Central memory CD8-positive, alpha-beta T cell (primary cell): ENCODE measurements at places on chromosomes 7 and 10.

DNA sequence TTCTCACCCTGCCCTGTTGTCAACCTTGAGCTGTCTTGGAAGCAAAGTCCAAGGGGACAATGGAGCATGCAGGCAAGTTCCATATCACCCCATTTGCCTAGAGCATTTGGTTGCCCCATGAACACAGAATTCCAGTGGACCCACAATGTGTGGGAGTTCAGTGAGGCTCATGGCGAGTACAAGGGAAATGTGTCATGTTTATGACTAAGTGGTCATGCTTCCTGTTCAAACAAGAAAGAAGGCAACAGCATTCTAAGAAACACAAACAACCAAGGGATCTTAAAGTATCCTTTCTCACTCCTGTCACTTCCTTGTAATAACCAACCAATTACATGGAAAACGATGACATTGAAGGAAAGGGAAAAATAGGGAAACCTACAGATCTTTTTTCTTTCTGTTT, 513.0 kb downstream of the INHBA start:
- no peak for DNase-seq

- no peak for DNase-seq
Observed at GRCh38 chr7:78066599-78066998, 268.0 kb downstream of the PHTF2 start.

DNA sequence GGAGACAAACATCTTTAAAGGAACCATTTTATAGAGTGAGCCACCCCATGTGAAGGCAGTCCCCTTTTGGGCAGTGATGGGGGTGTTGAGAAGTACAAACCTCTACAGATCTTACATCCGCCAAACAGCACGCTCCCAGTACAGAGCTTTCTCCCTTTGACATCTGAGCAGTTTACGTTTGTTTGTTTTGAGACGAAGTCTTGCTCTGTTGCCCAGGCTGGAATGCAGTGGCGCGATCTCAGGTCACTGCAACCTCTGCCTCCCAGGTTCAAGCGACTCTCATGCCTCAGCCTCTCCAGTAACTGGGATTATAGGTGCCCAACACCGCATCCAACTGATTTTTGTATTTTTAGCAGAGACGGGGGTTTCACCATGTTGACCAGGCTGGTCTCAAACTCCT, 128.9 kb downstream of the CCDC3 start:
- DNase-seq = no peak

- DNase-seq = no peak
Observed at GRCh38 chr7:114832906-114833595, 88.8 kb upstream of the MDFIC start.

DNA sequence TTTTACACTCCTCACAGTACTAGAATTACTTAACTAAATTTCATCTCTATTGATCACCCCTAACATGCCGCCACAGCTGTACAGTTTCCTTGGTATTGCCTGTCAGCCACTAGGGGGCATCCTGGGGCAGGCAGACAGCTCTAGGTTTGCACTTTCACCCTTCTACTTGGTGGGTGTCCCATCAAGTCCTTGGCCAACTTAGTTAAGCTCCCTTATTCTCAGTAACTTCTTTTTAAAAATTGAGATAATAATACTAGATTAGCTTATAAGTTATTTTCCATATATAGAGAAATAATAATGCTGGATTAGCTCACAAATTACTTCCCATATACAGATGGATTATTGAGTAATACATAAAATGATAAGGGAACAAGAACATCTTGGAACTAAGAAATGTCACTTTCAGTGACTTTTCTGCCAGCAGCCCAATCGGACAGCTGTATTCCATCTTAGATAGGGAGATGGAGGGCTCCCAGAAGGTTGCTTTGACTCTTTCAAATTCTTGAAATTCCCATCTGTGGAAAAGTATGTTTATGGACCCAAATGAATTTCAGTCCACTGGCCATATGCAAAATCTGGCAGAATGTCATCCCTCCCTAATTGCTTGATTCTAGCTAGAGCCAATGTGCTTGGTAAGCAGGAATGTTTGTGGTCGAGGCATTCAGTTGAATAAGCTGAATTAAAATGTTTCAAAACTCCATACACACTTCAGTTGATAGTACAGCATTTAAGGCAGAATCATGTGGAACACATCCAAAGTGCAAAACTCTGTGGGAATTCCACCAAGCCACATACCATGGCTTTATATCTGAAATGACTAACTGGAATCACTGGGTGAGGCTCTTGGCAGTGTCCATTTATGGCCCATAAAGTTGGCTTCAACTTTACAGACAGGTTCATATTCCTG, 309.7 kb downstream of the CSTF2T start:
- no peak for DNase-seq

DNA sequence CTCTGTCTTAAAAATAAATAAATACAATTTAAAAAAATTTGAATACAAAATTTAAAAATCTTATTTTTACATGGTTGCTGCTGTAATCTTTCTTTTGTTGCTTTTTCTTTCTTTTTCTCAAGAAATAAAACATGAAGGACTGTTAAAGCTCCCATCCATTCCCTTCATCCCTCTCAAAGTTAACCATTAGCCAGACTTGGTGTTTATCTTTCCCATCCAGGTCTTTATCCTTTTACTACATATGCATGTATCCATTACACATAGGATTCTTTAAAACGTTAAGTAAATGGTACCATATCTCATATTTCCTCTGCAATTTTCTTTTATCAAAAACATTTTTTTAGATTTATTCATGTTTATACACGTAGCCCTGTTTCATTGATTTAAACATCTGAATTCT, 70.1 kb downstream of the CREB3L2 start:
- DNase-seq = no peak

DNA sequence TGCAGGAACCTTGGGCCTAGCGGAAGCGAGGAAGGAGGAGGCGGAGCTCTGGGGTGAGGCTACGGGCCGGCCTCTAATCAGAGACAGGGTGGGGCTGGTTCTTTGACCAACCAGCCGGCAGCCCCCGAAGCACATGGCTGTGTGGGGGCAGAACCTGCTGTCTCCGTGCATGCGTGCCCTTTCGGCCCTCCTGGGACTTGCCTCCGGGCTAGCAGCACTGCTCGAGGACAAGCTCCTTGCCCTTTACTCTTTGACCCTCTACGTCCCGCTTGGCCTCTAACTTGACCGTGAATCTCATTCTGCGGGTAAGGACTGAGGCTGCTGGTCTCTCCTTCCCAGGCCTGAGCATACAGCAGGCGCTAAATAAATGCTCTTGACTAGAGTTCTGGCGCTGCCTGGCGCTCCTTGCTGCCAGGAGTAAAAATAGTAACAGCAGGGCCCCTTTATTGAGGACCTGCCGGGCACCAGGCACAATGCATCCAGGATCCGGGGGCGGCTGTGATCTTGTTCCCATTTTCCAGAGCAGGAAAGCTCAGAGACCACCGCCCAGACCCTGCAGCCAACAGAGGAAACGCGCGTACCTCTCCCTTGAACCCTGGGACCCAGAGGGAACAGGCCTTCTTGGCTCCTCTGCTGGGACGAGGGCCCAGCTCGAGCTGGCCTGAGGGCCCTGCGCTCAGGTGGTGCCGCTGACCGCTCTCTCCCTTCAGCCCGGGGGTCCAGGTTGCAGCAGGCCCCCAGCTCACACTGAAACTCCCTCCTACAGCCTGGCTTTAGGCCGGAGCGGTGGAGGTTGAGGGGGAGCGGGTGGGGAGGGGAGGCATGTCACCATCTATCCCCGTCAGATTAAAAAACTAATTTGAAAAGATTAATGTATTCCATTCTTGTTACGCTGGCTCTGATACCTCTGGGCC, 2.7 kb upstream of the COMTD1 start:
- DNase-seq = no peak

GRCh38 chr10:7412237-7412927, 1.5 kb upstream of the SFMBT2 start:
- DNase-seq = no peak

DNA sequence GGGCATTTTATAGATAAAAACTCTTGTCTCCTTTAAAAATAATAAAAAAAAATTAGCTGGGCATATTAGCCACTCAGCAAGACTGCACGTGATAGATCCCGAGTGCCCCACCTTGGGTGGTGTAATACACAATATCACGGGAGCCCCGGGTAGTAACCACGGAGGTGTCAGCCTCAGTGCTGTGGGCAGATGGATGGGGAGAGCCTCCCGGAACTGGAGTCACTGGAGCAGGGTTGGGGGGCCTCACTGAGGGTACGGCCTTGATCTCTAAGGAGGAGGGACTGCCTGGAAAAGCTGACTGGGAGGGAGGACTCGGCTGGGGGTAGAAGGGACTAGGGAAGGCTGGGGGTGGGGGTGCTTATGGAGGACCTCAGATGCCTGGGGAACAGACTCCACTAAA, 12.6 kb downstream of the LEP start:
- no peak for DNase-seq
